Activated CD4-positive, alpha-beta T cell treated with anti-CD3 and anti-CD28 coated beads for 24 hours (primary cell): ENCODE measurements at places on chromosomes 2 and 18.

GRCh38 chr18:44801781-44802180 lies 121.1 kb downstream of the SETBP1 start:
- DNase-seq, result no peak

- no peak for DNase-seq
Observed at GRCh38 chr18:41790687-41791086, 164.3 kb upstream of the PIK3C3 start.

DNA sequence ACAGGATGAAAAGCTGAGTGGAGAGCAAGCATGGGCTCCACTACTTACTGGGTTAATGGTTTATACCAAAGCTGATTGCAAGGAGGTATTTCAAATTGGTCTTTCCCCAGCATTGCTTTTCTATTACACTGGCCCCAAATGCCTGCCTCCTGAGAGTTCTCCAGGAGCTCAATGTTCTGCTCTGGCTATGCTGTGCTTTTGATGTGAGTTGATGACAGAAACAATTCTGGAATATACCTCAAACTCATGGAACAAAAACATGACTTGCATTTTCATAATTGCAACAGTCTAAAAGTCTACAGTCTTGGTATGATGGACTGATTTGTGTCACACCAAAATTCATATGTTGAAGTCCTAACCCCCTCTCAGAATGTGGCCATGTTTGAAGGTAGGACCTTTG lies 258.0 kb downstream of the CDH20 start:
- no peak for DNase-seq

- DNase-seq, result no peak
Observed at GRCh38 chr2:111930875-111931274, 32.5 kb downstream of the MERTK start.

- DNase-seq, result no peak
Observed at GRCh38 chr2:221442128-221442527, 130.0 kb downstream of the EPHA4 start.

- no peak for DNase-seq
Observed at GRCh38 chr2:39743269-39743776, 35.7 kb downstream of the THUMPD2 start.

DNA sequence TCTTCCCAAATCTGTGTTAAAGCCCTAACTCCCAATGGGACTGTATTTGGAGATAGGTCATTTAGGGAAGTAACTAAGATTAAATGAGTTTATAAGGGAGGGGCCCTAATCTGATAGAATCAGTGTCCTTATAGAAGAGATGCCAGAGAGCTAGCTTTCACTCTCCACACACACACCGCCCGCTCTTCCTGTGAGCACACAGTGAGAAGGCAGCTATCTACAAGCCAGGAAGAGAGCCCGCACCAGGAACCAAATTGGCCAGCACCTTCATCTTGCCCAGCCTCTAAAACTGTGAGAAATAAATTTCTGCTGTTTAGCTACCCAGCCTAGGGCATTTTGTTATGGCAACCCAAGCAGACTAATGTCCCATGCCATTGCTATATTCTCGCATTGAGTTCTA lies 125.2 kb downstream of the RTN4 start:
- no peak for DNase-seq

- DNase-seq, result no peak
Observed at GRCh38 chr2:181957668-181958067, 28.0 kb upstream of the PPP1R1C start.

DNA sequence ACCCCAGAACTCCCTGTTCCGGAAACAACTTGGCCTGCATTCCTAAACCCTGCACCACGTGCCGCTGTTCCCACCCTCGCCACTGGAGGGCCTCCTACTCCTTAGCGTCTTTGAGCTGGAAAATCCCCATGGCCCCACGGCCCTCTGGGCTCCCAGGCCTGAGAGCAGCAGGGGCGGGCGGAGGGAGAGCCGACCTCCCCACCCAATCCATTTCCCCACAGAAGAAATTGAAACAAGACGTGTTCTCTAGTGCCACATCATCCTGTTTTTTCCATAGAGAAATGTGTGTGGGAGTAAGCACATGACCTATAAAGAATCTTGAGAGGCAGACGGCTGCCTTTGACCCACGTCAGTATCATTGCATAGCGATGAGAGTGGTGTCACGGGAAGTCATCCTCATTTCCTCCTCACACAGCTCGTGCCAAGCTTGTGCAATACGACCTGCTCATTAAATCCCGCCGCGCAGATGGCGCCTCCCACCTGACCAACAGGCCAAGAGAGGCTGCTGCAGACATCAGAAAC lies 79.2 kb downstream of the LAMA1 start:
- no peak for DNase-seq

DNA sequence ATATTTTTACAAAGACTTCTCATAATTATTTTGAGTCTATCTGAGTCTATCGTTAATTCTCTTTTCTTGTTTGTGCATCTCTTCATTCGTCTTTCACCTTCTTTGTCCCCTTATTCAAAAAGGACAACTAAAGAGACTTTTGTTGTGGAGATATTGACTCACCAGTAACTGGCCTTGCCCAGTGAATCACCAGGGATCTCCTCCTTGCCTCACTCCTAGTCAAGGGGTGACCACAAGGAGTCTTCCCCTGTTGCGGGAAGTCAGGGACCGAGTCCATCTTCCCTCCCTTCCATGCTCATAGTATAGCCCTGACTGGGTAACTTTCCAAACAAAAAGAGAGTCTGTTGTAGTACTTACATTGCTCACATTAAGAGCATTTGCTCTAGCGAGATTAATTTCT lies 158.9 kb downstream of the NEB start:
- no peak for DNase-seq

DNA sequence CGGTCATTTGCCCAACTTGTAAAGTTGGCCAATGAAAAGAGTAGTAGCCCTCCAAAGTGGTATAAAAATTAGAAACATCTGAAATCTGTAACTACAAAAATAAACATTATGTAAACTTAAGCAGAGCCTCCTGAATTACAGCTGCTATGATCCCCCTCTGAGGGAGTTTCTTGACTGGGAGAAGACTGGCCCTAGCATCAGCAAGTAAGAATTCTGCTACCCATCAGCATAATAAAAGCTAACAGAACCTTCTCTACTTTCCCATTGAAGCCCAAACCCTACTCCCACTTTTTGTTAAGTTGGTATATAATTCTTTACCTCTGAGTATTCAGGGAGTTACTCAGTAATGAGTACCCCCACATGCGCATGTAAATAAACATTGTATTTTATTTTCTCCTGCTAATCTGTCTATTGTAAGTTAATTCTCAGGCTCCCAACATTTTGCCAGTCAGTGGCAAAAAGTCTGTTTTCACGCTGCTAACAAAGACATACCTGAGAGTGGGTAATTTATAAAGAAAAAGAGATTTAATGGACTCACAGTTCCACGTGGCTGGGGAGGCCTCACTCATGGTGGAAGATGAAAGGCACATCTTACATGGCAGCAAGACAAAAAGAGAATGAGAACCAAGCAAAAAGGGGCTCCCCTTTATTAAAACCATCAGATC lies 71.3 kb downstream of the MYL12B start:
- no peak for DNase-seq

DNA sequence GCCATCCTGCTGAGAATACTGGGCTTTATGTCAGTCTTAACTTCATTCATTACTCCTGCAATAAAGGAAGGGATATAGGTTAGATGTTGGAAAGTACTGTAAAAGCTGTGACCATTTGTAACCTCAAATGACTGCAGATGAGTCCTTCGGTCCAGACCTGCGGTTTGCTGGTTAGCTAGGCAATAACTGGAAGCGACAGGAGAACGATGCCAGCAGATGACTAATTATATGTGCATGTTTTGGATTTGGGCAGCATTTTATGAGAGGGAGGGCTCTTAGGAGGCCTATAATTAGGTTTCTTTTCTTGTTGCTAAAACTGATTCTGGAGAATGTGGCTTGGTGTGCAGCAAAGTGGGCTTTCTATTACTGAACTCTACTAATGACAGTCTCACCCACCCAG lies 205.6 kb downstream of the TMEM182 start:
- DNase-seq, result no peak

- no peak for DNase-seq
Observed at GRCh38 chr2:95346738-95347671, 49.9 kb downstream of the KCNIP3 start.

DNA sequence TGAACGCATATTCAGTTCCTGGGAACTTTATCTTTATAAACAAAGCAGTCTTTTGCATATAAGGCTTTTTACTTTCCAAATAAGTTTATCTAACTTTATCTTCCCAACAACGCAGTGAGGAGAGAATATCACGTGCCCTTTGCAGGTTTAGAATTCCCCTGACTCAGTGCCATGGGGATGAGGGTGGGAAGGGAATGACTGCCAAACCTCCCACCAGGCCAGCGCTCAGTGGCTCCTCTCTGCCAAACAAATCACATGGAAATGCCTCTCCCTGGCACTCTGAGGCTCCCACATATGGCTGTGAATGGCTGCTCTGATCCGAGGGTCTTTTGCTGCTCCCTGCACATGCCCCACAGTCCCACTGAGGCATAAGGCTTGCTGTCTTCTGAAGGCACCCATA lies 158.3 kb downstream of the DNAH6 start:
- no peak for DNase-seq

DNA sequence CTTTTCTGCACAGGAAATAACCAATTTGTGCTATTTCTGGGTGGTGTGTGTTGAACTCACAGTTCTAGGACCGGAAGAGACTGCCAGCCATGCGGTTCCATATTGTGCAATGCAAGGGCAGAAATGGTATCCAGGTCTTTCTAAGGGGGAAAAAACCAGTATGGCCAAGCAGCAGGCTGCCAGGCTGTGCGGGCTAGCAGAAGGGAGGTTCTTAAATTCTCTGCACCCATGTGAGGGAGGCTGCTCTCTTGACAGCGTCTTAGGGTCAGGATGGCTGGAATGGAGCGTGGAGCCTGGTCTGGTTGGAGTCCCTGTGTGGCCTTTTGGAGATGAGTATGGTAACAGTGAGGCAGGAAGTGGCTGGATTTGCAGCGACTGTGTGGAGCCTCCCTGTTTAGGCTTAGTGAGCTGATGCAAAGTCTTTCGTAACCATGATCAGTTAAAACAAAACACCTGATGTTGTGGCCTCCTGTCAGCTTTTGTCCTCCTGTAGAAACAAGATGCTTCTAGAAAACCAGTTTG lies 52.6 kb downstream of the NCK2 start:
- no peak for DNase-seq

GRCh38 chr18:79383388-79384056 lies 12.2 kb upstream of the NFATC1 start:
- no peak for DNase-seq

GRCh38 chr2:240643093-240643810 lies 18.0 kb downstream of the GPR35 start:
- no peak for DNase-seq

GRCh38 chr2:36915627-36916026 lies 50.7 kb downstream of the STRN start:
- no peak for DNase-seq

DNA sequence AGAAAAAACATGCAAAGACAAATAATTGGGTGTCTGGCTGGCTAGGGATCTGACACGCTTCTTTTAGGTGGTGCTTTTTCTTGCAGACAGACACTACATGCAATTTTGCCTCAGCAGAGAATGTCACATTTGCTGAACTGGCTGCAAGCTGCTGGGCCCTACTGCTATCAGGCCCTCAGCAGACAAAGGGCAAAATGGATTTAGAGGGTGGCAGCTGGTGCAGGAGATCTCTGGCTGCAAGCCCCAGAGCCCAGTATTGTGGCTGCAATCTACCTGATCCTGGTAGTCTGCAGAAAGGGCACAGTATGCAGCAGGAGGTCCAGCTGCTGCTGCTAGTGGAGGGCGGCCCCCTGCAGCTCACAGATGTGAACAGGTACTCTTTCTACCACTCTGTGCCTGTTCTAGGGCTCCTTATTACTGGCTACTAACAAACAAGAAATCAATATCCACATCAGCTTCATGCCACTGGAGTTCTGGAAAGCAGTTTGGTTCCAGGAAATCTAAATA lies 796.7 kb upstream of the CELF4 start:
- no peak for DNase-seq

DNA sequence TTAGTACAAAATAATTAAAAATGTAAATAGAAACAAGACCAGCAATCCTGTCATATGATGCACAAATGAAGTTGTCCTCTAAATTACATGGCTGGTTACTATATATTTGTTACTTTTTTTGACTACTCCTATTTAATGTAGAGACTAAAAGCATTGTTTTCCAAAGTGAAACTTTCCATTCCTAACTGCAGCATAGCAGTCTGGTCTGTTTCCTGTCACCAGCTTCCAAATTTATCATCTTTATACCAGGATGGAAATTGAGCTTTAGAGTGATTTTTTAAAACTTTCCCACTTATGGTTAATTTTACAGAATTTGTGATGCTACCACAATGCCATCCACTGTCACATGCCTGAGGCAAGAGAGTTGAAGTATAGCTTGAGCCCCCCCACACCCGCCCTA lies 33.5 kb upstream of the RAB27B start:
- DNase-seq, result no peak

- DNase-seq, result no peak
Observed at GRCh38 chr2:143192106-143192505, 62.9 kb downstream of the ARHGAP15 start.

DNA sequence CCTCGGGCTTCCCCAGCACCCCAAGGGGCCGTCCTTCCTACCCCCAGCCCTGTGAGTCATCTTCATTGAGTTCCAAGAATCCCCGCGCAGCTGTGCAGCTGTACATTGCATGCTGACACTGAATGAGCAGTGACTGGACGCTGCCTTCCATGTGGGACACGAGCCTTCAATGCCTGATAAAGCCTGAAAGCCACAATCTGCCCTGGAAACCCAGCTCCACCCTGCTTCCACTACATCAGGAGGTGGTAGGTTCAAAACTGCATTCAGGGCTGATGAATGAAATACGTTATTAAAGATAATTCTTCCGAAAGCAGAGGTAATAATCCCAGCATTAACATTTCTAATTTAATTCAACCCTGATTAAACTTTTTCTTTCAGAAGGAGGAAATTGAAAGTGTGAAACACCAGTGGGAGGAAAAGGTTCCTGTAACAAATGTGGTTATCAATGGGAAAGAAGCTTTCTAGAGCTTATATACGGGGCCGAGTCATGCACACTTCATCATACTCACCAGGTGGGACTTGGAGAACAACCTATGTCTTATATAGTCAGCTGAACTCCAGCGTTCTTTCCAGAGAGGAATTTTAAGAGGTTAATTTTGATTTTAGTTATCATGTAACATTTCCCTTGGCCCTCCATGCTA lies 360.1 kb downstream of the LPIN1 start:
- peak; percentile 28 for DNase-seq

- no peak for DNase-seq
Observed at GRCh38 chr18:5620289-5620688, 76.5 kb upstream of the EPB41L3 start.

DNA sequence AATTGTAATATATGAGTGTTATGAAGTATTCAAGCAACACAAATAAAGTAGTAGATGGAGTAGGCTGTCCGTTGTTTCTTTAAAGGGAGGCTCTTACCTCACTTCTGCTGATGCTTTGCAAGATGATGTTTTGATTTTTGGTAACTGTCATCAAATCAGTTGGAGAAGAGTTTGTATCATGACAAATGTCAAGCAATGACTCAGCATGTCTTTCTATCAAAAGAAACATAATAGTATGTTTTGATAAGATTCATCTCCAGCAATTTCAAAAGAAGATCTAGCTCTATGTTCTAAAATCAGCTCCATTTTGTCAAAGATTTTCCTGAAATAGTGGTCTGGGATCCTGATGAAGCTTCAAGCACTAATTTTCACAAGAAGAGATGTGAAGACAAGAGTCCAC lies 25.6 kb downstream of the MAP3K19 start:
- DNase-seq, result no peak
